ENCODE measurements at places on chromosomes 2 and 18.

- DNase-seq, result no peak
Measured at GRCh38 chr2:88190808-88191721, 20.9 kb downstream of the THNSL2 start.

GRCh38 chr2:169303579-169304305 is 58.6 kb downstream of the LRP2 start:
- DNase-seq, result no peak

- no peak for DNase-seq
Measured at GRCh38 chr2:230865766-230866755, 1.3 kb downstream of the ITM2C start.

GRCh38 chr2:118667964-118668363 is 179.5 kb downstream of the EN1 start:
- DNase-seq, result no peak

DNA sequence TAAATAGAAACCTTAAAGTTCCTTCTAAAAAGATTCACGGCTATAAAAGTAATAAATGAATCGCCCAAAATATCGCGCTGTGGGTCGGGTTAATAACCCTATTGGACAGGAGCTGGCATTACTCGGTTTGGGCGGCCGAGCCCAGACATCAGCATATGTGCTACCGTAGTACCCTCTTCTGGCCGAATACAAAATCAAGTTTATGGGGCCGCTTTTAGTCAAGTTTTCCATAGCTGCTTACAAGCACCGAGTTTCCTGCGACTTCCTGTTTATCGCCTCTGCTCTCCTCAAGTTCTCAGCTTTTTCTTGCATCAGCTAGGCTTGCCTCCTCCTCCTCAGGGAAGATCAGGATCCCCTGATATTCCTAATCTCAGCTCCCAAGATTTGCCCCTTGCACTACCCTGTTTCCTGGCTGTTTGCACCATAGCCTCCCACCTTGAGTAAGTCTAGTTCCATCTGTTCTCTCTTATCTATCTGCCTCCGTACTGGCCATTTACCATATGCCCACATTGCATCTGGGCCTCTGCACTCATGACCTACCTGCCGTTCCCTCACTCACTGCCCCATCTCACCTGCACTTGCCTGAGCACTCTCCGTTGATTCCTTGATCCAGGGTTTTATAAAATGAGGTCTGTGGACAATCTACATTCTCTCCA is 56.1 kb downstream of the SLC35F5 start:
- peak; percentile 17 for DNase-seq

DNA sequence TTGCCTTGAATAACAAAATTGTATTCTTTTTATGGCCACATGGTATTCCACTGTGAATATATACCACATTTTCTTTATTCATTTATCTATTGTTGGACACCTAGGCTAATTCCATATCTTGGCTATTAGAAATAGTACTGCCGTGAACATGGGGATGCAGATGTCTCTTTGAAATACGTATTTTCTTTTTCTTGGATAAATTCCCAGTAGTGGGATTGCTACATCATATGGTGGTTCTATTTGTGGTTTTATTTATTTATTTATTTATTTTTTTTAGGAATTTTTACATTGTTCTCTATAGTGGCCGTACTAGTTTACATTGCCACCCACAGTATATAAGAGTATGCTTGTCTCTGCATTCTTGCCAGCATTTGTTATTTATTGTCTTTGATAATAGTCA is 679.8 kb upstream of the NRXN1 start:
- no peak for DNase-seq

DNA sequence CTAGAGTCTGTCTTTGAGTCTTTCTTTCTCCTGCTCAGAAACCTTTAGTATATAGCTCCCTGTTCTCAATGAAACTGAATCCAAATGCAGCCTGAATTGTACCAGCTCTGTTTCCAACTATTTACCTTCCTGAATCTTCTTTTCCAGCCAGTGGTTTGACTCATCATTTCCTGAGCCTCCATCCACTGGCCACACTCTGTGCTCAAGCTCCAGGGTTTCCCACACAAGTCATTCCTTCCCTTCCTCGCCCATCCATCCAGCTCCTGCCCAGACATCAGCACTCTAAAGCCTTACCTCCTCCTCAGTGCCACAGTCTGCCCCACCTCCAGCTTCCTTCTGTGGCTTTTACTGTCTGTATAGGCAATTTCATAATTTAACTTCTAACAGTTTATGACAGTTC is 233.6 kb upstream of the RASGRP3 start:
- no peak for DNase-seq

GRCh38 chr2:84288293-84288692 is 170.8 kb downstream of the SUCLG1 start:
- DNase-seq, result no peak

Data from activated T-cell treated with anti-CD3 and anti-CD28 coated beads for 4 hours (primary cell).